ENCODE measurements at places on chromosomes 5 and 9.

DNA sequence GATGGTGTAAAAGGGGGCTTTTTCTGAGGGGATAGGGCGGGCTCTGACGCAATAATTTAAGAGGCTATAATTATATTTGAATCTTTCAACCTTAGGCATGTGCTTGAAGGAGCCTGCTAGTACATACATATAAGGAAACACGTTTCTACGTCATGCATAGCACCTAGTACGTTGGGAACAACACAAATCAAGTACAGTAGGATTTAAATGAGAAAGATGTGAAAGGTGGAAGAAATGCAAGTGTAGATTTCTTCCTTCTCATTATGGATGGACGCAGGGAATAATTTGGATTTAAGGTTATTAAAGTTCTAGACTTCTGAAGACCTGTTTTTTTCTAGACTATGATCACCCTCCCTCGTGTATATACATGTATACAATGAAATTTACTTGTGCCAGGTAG lies 927 bp upstream of the CDO1 start:
- no peak for DNase-seq

DNA sequence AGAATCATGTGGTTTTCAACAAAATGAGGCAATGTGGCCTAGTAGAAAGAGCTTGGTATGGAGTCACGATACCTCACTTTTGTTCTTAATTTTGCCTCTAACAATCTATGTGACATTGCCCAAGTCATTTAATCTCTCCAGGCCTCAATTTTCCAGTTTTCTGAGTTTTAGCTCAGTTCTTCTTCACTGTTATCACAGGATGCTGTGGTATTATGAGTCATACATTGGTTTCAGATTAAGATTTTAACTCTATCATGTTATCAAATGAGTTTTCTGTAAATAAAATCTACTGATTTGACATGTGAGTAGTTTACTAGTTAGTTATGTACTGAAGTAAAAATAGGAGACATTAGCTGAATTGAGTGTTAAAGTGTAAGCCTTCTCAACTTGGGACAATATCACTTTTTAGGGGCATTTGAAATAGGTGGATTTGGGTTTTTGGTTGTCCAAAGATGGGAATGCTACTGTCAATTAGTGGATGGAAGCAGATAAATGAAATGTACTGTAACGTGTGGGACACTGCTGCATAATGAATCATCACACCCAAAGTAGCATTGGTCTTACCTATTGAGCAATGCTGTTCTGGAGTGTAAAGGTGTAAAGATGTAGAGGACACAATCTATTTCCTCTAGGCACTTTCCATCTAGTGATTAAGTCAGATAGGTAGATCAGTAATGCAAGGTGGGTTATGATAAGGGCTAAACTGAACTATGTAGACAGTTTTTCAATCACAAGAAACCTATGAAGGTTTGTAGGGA lies 73.3 kb downstream of the NNT start:
- DNase-seq = no peak

DNA sequence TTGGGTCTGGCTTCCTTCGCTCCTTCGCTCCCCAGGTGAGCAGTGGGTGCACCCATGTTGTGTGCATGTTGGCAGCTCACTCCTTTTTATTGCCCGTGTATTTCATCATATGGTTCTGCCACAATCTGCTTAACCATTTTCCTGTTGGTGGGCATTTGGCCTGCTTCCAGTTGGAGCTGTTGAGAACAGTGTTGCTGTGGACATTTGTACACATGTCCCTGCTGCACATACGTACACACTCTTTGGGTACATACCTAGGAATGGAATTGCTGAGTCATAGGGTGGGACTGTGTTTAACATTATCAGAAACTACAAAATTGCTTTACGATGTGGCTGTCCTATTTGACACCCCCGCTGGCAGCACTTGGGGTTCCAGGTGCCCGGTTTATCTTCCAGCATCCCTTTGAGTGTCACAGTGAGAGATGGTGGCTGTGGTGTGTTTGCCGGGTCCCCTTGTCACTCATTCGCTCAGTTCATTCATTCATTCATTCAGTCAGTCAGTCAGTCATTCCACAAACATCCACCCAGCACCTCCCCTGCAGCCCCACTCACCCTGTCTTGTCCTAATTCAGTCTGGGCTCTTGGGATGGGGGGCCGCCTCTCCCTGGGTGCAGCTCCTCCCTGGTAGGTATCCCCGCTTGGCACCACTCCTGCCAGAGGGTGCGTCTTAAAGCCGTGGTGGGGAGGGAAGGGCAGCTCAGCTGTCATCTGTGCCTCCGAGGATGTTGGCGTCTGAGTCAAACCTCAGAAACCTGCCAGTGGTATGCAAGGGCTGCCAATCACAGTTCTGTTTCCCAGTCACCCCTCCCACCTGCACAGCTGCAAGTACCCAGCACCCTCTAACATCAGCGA lies 7.9 kb upstream of the FIBCD1 start:
- DNase-seq = no peak

GRCh38 chr9:138097501-138097991 lies 220.0 kb downstream of the CACNA1B start:
- DNase-seq = no peak

DNA sequence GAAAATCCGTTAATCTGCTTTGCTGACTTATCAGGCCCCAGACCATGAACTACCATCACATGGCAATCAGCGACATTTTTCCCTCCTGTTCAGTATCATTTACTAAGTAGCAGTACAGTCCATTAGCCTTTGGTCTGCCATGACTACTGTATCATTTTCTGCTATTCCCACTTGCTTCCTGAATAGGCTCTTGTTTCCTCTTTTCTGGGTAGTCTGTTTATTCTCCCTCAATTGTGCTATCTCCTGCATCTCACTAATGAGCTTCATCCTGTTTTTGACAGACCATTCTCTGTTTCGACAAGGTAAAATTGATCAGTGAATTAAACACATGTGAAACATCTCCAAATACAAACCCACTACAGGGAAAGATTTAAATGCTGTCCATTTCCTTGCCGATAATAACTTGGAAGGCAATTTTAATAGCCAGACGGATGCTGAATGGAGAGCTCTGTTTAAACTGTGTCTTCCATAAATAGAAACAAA lies 263.5 kb upstream of the ANKRD55 start:
- DNase-seq = no peak

DNA sequence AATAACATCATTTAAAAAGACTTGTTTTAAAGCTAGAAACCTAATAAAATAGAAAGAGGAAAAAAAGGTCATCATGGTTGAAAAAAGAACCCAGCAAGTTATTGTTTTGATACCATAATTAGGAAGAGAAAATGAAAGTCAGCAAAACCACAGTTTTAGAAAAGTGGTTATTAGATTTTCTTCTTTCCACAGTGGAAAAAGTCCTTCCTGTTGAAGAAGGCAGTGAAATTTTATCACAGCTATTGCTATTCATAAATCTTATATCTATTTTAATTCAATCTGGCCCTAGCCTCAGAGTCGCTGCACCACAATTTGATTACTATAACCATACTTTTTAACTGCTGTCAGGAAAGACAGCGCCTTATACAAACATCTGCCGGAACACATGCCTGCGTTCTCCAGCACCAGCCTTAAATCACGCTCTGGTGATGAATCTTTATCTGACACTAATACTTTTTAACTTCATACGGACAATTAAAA lies 60.3 kb downstream of the MAPKAP1 start:
- DNase-seq = no peak

- no peak for DNase-seq
Observed at GRCh38 chr5:122942164-122942914, 94.2 kb downstream of the PPIC start.

DNA sequence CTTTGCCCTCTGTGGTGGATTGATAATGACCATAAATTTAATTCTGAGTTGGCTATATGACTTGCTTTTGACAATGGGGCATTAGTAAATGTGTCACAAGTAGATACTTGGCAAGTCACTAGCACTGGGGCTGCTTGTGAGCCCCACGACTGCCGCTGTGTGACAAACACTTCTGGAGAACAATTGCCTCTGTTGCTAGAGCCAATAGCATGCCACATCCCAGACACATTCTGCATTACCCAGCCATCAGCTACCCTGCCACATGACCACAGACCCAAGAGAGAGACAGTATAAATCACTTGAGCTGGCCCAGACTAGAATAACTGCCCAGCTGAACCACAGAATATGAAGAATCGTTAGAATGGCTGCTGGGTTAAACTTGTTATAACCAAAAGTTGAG lies 753.2 kb upstream of the DMAC1 start:
- DNase-seq = no peak

DNA sequence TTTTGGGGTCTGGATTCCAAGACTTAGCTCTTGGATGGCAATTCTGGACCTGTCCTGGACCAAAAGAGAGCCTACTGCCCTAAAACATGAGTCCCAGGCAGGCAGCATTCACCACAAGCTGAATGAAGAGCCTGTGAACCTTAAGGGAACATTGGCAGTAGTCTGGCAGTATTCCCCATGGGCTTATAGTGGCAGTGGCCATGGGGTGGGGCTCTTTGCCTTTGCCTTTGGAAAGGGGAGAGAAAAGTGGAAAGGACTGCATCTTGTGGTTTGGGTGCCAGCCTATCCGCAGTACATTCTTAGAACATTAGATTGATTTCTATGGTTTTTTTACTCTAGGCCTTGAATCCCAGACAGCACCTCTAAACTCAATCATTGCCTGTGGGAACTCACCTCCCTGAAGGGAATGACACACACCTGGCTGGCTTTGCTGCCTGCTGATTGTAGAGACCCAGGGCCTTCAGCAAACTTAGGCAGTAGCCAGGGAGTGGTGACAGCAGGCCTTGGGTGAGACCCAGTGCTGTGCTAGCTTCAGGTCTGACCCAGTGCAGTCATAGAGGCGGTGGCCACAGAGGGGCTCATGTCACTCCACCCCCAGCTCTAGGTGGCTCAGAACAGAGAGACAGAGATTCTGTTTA lies 216.3 kb downstream of the CETN3 start:
- DNase-seq = no peak

GRCh38 chr5:179866241-179867078 lies 7.8 kb upstream of the MRNIP start:
- no peak for DNase-seq

DNA sequence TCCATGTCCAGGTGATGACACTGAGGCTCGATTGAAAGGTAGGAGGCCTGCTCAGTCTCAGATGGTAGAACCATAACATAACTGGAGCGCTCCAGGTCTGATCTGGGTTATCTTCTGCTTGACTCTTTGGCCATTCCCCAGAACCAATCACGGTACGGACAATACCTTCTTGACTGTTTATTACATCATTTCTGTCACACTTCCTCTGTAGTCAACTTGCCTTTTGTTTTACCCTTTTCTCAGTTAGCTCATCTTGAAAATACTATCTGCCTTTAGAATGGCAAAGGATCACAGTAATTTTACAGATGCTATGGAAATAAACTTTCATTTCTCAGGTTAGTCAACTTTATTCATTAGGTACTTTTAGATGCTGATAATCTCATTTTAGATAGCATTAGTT lies 22.4 kb downstream of the GLRA1 start:
- no peak for DNase-seq

GRCh38 chr5:34656700-34657273 lies 659 bp downstream of the RAI14 start:
- DNase-seq = no peak

DNA sequence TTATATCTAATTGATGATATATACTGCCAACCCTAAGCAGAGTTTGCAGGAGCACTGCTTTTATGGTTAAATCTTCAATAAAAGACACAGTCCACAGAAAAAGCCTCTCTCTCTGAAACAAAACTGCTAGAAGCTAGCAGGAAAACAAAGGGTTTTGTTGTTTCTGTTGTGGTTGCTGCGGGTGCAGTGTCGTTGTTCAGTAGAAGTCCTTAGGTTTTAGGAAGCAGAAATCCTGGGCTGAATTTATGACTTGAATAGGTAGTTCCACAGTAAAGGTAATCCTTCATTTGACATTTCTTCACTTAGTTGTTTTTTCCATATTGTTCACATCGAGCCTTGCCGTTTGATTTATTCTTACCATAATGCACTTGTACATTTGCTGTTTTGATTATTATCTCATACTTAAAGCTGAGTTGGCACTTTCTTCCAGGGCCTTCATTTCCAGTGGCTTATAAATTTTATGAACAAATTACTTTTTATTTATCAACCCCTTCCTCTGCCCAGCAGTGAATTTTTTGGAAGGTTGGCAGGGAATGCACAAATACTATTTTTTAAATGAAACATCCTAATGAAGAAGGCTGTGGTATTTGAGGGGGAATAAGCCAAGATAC lies 209.6 kb upstream of the SLC30A5 start:
- no peak for DNase-seq

DNA sequence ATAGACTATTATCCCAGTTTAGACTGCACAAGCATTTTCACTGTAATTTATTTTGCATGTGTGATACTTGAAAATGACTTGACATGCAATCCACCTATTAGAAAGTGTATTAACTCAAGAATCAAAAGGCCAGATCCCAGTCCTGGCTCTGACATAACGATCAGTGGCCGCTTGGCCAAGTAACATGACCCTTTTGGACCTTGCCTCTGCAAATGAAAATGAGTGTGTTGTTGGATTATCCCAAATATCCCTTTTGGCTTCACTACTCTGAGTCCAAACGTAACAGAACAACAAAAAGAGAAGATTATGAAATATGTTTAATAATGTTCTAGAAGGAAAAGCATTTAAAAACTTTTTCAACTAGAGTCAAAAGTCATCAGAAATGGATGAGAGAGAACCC lies 19.0 kb downstream of the DMGDH start:
- no peak for DNase-seq

GRCh38 chr5:167790462-167791260 lies 500.8 kb upstream of the WWC1 start:
- no peak for DNase-seq

GRCh38 chr9:93483497-93483896 lies 30.1 kb upstream of the FAM120AOS start:
- DNase-seq = no peak

DNA sequence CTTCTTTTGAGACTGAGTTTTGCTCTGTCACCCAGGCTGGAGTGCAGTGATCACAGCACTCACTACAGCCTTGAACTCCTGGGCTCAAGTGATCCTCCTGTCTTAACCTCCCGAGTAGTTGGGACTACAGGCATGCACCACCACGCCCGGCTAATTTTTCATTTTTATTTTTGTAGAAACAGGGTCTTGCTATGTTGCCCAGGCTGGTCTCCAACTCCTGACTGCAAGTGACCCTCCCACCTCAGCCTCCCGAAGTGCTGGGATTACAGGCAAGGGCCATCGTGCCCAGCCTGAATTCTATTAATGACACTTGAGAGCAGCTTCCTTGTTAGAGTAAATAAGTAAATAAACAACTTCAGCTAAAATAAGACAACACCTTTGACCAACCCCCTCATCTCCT lies 12.3 kb downstream of the ROR2 start:
- DNase-seq = no peak

GRCh38 chr5:87383216-87383615 lies 29.5 kb downstream of the CCNH start:
- DNase-seq = no peak

- DNase-seq = no peak
Observed at GRCh38 chr9:87342743-87343142, 154.9 kb upstream of the DAPK1 start.

Data from activated CD4-positive, alpha-beta T cell treated with anti-CD3 and anti-CD28 coated beads for 1 hour (primary cell).